ENCODE measurements at places on chromosomes 4 and X.

- no peak for DNase-seq
- no peaks in the 10 kb centered on the region for H3K36me3 ChIP-seq
- H3K27me3 ChIP-seq, result no peaks in the 10 kb centered on the region
- H3K4me1 ChIP-seq, result no peaks in the 10 kb centered on the region
- no peak overlapping the region for H3K4me3 ChIP-seq
Observed at GRCh38 chrX:48713847-48714246, 17.3 kb downstream of the SUV39H1 start.

GRCh38 chrX:68355629-68355920 lies 77.7 kb downstream of the OPHN1 start:
- no peaks in the 10 kb centered on the region for H3K4me1 ChIP-seq
- no peaks in the 10 kb centered on the region for H3K27me3 ChIP-seq
- no peak overlapping the region for H3K4me3 ChIP-seq
- DNase-seq, result no peak
- no peaks in the 10 kb centered on the region for H3K36me3 ChIP-seq

- no peaks in the 10 kb centered on the region for H3K4me1 ChIP-seq
- H3K4me3 ChIP-seq, result no peak overlapping the region
- no peaks in the 10 kb centered on the region for H3K36me3 ChIP-seq
- no peak overlapping the region for H3K27ac ChIP-seq
Observed at GRCh38 chr4:22031423-22031822, 82.9 kb upstream of the KCNIP4 start.

- H3K27me3 ChIP-seq, result no peaks in the 10 kb centered on the region
- peak overlapping the region; percentile 86 for H3K27ac ChIP-seq
- peak overlapping the region; percentile 96 for H3K4me3 ChIP-seq
- H3K4me1 ChIP-seq, result peaks cover 44% of the 10 kb centered on the region
- H3K36me3 ChIP-seq, result no peaks in the 10 kb centered on the region
Observed at GRCh38 chr4:75672461-75673026, 667 bp downstream of the G3BP2 start.

DNA sequence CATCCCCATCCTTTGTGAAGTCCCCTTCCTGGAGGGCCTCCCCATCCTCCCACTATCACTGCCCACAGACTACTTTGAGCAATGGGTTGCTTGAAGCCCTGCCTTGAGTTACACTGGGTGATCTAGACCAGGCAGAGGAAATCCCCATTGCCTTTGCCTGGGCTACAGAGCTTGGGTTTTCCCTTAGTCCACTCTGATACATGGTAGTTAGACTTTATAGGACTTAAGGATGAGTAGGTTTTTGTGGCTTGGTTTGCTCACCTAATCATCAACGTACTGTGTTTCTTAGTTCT lies 56.6 kb downstream of the TMEM131L start:
- H3K27me3 ChIP-seq, result no peaks in the 10 kb centered on the region
- H3K4me1 ChIP-seq, result no peaks in the 10 kb centered on the region
- no peak overlapping the region for H3K27ac ChIP-seq

DNA sequence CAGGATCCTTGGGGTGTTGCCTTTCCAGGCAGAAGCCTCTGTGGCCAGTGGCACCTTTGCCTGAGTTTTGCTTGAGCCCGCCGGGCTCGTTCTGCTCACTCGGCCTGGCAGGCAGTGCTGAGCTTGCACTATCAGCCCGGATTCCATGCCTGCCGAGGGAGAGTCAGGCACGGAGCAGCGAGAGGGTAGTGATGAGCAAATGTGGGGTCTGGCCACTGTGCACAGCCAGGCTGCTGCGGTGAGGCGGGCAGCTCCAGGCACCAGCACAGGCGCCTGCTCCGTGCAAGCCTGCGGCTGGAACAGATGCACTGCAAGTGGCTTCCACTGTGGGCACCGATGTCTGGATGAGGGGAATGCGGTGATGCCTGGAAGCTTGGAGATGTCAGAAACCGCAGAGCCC lies 619.2 kb downstream of the RAPGEF2 start:
- H3K4me3 ChIP-seq, result no peak overlapping the region
- no peak for DNase-seq
- H3K27me3 ChIP-seq, result no peaks in the 10 kb centered on the region
- H3K4me1 ChIP-seq, result no peaks in the 10 kb centered on the region
- H3K27ac ChIP-seq, result no peak overlapping the region
- H3K36me3 ChIP-seq, result no peaks in the 10 kb centered on the region

- DNase-seq, result no peak
- no peaks in the 10 kb centered on the region for H3K36me3 ChIP-seq
- no peaks in the 10 kb centered on the region for H3K4me1 ChIP-seq
- no peak overlapping the region for H3K4me3 ChIP-seq
- H3K27ac ChIP-seq, result no peak overlapping the region
Observed at GRCh38 chr4:48943387-48943786, 36.8 kb upstream of the OCIAD2 start.

GRCh38 chrX:129678614-129679195 lies 23.9 kb upstream of the APLN start:
- peaks cover 3% of the 10 kb centered on the region for H3K4me1 ChIP-seq
- H3K27me3 ChIP-seq, result peaks cover 3% of the 10 kb centered on the region
- DNase-seq, result no peak

DNA sequence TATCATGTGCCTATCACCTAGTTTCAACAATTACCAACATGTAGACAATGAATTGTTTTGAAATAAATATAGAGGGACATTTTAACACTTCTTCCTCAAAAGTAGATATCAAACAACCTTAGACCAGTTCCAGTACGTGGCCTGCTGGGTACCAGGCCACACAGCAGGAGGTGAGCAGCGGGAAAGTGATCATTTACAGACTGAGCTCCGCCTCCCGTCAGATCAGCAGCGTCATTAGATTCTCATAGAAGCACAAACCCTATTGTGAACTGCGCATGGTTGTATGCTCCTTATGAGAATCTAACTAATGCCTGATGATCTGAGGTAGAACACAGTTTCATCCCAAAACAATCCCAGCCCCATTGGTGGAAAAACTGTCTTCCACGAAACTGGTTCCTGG lies 6.5 kb downstream of the BBS7 start:
- no peak overlapping the region for H3K4me3 ChIP-seq
- H3K27me3 ChIP-seq, result no peaks in the 10 kb centered on the region
- DNase-seq, result no peak

GRCh38 chrX:1041091-1041490 lies 171.4 kb downstream of the CRLF2 start:
- H3K27me3 ChIP-seq, result no peaks in the 10 kb centered on the region
- H3K27ac ChIP-seq, result no peak overlapping the region
- H3K4me1 ChIP-seq, result no peaks in the 10 kb centered on the region
- no peak for DNase-seq
- no peaks in the 10 kb centered on the region for H3K36me3 ChIP-seq
- H3K4me3 ChIP-seq, result no peak overlapping the region

- peaks cover 37% of the 10 kb centered on the region for H3K27me3 ChIP-seq
- H3K36me3 ChIP-seq, result no peaks in the 10 kb centered on the region
- H3K27ac ChIP-seq, result no peak overlapping the region
- H3K4me1 ChIP-seq, result no peaks in the 10 kb centered on the region
- DNase-seq, result no peak
Observed at GRCh38 chr4:157219711-157220370, 687 bp upstream of the GRIA2 start.

- H3K4me1 ChIP-seq, result no peaks in the 10 kb centered on the region
- no peaks in the 10 kb centered on the region for H3K36me3 ChIP-seq
- no peak overlapping the region for H3K4me3 ChIP-seq
- H3K27ac ChIP-seq, result no peak overlapping the region
- no peak for DNase-seq
Observed at GRCh38 chrX:101677028-101677427, 17.4 kb upstream of the ARMCX2 start.

- no peaks in the 10 kb centered on the region for H3K36me3 ChIP-seq
- H3K4me3 ChIP-seq, result no peak overlapping the region
- no peak overlapping the region for H3K27ac ChIP-seq
- no peaks in the 10 kb centered on the region for H3K4me1 ChIP-seq
- no peak for DNase-seq
Observed at GRCh38 chr4:32102896-32103295, 1382.7 kb downstream of the PCDH7 start.

- no peaks in the 10 kb centered on the region for H3K4me1 ChIP-seq
- H3K27ac ChIP-seq, result no peak overlapping the region
- H3K27me3 ChIP-seq, result no peaks in the 10 kb centered on the region
- no peaks in the 10 kb centered on the region for H3K36me3 ChIP-seq
- H3K4me3 ChIP-seq, result no peak overlapping the region
Observed at GRCh38 chr4:150570862-150571261, 11.1 kb upstream of the MAB21L2 start.

DNA sequence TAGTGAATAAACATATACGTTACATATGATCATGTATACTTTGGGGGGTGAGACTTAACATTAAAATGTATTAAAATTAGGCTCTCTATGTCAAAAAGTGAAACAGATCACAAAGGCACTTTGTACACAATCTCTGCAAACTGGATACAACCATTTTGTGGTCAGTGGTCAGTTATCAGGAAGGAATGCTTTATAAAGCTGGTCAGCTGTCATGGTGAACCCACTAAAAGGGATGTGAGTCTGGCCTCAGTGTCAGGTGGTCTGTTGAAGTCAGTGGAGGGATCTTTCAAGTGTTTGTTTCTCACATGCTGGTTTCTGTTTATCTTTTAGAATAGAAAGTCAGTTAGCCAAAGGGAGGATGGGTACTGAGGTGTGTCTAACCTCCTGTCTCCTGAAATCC lies 875.5 kb upstream of the INTU start:
- H3K4me1 ChIP-seq, result no peaks in the 10 kb centered on the region
- no peak for DNase-seq
- no peak overlapping the region for H3K27ac ChIP-seq
- H3K4me3 ChIP-seq, result no peak overlapping the region
- H3K27me3 ChIP-seq, result no peaks in the 10 kb centered on the region

- DNase-seq, result no peak
- H3K27ac ChIP-seq, result no peak overlapping the region
- no peak overlapping the region for H3K4me3 ChIP-seq
Observed at GRCh38 chr4:9146967-9147366, 23.2 kb upstream of the FAM90A26 start.

- H3K27ac ChIP-seq, result no peak overlapping the region
- no peaks in the 10 kb centered on the region for H3K4me1 ChIP-seq
- no peaks in the 10 kb centered on the region for H3K36me3 ChIP-seq
- no peak for DNase-seq
- no peak overlapping the region for H3K4me3 ChIP-seq
Observed at GRCh38 chr4:122633211-122633610, 12.3 kb upstream of the IL21 start.

DNA sequence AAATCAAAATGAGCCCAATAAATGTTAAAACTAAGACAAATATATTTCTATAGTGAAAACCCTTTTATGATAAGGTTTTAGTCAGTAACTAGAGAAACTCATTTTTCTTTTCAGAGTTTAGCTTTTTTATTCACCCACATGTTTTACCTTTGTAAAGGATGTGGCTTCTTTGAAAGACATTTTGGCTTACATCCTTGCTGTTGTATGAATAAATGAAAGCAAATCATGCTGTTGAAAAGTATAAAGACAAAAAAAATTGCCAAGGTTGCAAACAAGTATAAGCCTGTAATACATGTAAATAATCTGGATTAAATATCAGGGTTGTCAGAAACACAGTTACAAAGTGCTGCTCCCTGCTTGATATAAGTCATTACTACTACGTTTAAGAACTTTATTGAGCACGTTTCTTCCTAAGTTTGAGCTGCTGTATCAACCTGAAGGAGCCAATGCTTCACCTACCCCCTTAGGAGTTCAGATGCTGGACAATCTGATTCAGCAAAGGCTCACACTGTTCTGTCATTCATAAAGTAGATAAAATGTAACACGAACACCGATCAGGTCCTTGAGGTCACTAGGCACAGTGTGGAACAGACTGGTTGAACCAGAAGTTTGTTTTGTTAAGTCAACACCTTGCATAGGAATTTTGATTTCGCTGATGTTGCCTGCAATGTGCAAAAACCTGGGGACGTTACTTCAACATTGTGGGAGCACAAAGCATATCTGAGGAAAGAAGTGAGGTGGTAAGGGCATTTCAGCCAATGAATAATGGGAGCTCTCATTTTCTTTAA lies 321.2 kb upstream of the BMP3 start:
- no peak overlapping the region for H3K27ac ChIP-seq
- H3K27me3 ChIP-seq, result no peaks in the 10 kb centered on the region
- H3K4me3 ChIP-seq, result no peak overlapping the region
- H3K4me1 ChIP-seq, result no peaks in the 10 kb centered on the region
- H3K36me3 ChIP-seq, result no peaks in the 10 kb centered on the region

- no peak for DNase-seq
- no peak overlapping the region for H3K4me3 ChIP-seq
- no peaks in the 10 kb centered on the region for H3K4me1 ChIP-seq
Observed at GRCh38 chrX:3501833-3502535, 155.5 kb upstream of the MXRA5 start.

DNA sequence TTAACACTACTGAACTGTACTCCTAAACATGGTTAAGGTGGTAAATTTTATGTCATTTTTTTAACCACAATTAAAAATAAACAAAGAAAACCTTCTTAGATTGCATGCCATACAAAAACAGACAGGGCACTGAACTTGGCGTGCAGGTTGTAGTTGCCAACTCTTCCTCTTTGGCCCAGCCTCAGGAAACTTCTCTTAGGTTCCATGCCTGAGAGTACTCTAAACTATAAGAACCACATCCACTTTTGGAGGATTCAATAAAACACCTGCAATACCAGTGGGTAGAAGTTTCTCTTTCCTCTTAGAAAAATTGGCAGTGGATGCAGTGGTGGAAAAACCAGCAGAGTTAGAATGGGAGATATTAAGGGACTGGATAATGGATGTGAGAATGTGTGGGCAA lies 103.4 kb downstream of the LUZP4 start:
- H3K27me3 ChIP-seq, result no peaks in the 10 kb centered on the region
- no peak for DNase-seq
- H3K4me1 ChIP-seq, result no peaks in the 10 kb centered on the region

GRCh38 chr4:86831262-86832130 lies 17.7 kb downstream of the SLC10A6 start:
- H3K4me1 ChIP-seq, result no peaks in the 10 kb centered on the region
- DNase-seq, result no peak
- H3K27me3 ChIP-seq, result no peaks in the 10 kb centered on the region
- H3K36me3 ChIP-seq, result peaks cover 36% of the 10 kb centered on the region

DNA sequence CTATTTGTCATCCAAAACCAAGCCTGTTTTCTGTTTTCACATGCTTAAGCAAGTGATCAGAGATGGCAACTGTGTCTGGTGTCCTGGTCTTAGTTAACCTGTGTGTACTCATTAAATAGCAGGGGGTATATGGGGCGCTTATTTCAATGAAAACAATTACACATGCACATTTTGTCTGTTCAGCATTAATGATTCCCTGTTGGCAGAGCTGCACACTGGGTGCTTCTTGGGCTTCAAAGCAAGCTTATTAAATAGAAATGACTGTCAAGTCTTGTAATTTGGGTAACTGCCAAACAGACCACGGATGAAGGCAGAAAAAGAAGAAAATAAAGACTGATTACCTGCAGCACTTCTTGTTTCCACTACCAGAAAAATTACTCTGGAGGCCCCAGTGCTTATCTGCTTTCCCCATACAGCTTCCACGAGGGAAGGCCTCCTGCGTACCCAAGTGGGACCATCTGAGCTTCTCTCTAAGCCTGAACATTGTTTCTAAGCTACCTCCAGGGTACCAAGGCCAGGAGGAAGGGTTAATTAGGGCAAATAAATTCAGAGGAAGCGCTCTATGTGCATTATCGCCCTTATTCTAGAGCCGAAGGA lies 107.2 kb upstream of the TBL1X start:
- H3K4me1 ChIP-seq, result no peaks in the 10 kb centered on the region
- H3K4me3 ChIP-seq, result no peak overlapping the region
- H3K27me3 ChIP-seq, result no peaks in the 10 kb centered on the region
